Hepatic stellate cell (primary cell): ENCODE measurements at places on chromosomes 2 and 18.
A peak's percentile ranks its signal among the peaks of the same experiment; 100 is the strongest.

- DNase-seq, result no peak
These were observed 152.2 kb downstream of the INHBB start for GRCh38 chr2:120498121-120498520.

DNA sequence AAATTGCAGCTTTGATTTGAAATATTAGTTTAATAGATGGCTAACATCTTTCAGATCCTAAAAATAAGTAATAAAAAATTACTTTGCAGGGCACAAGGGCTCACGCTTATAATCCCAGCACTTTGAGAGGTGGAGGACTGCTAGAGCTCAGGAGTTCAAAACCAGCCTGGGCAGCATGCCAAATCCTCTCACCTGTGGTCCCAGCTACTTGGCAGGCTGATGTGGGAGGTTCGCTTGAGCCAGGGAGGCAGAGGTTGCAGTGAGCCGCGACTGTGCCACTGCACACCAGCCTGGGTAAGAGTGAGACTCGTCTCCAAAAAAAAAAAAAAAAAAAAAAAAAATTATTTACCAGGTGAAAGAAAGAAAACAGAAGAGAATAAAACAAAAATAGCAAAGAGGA, 449.8 kb downstream of the NRXN1 start:
- no peak for DNase-seq

- DNase-seq, result no peak
These were observed 90.6 kb upstream of the CCDC141 start for GRCh38 chr2:179140571-179140970.

- DNase-seq, result peak; percentile 76
These were observed 203.5 kb upstream of the TWIST2 start for GRCh38 chr2:238644095-238645081.

- no peak for DNase-seq
These were observed 247.8 kb upstream of the NCKAP5 start for GRCh38 chr2:133816037-133816436.

DNA sequence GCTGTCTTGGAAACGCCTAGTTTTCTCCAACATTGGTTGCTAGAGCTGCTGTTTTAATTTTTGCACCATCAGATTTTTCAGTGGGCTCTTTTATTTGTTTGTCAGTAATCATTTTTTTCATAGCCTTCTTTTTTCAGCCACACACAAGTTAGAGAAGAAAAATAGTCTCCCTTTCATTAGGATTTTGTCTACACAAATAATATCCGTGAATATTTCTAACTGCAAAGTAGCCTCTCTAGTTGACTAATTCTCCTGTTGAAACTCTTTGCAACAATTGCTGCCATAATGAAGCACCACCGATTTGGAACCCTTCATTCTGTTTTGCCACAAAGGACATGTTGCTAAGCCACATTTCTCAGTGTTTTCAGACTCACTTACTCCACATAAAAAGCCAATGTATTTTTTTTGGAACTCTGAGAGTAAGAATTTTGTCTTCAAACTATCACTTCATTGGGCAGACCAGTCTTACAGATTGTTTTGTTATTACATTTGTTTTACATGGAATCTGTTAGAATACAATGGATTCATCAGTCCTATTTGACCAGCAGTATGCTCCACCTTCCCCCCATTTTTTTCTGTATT, 9.6 kb downstream of the KCNJ3 start:
- DNase-seq, result no peak

- DNase-seq, result no peak
These were observed 52.6 kb downstream of the SLC4A5 start for GRCh38 chr2:74290466-74291217.

GRCh38 chr2:64244037-64244416, 99.8 kb upstream of the PELI1 start:
- no peak for DNase-seq

DNA sequence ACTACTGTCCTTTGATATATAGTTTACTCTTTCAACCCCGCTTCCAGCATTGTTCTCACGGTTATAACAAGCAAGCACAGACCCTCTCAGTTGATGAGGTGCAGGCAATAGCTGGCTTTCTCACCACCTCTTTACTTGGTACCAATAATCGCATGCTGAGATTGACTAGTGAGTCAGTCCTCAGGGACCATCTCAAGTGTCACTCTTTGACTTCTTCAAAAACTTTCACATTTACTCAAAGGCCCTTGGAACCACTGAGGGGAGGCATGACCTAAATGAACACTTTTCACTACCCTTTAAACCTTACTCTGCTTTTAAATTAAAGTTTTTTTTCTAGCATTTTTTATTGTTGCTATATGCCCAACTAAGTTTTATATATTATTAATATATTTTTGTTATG, 101.8 kb downstream of the DAW1 start:
- DNase-seq, result no peak

- no peak for DNase-seq
These were observed 60.1 kb upstream of the CD28 start for GRCh38 chr2:203646266-203646864.

GRCh38 chr18:53819671-53820070, 404.8 kb downstream of the MBD2 start:
- DNase-seq, result no peak

GRCh38 chr2:20755132-20755800, 67.6 kb downstream of the LDAH start:
- DNase-seq, result no peak

- DNase-seq, result no peak
These were observed 287.6 kb downstream of the SETBP1 start for GRCh38 chr18:44968336-44968735.

- peak; percentile 42 for DNase-seq
These were observed 165.6 kb upstream of the NCKAP5 start for GRCh38 chr2:133733901-133734255.

DNA sequence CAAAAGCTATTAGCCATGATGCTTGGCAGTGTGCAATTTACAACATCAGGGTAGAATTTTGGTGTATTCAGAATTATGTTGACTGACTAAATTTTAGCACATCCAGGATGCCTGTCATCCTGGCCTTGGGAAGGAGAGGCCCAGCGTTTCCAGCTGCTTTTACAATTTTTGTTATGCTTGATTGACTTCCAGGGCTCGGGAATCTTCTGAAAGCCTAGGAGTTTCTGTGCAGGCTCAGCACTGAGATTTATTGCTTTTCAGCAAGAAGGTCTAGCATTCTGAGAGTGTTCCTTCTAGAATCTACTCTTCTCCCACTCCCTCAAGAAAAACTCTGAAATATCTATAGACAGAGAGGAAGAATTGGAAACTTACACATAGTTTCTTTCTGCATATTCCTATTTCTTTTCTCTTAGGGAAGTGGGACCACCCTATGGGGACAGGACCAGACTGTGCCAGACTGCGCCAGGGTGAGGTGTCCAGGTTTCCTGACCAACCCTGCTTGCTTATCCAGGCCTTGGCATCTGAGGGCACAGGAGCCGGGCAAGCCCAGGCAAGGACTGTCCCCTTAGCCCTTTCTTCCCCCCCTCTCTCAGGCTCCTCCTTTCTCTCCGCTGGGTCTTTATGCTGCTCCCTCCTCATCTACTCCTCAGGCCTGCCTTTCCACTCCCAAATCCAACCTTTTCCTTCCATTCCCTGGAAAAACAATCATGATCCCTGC, 26.9 kb downstream of the MAIP1 start:
- DNase-seq, result no peak

GRCh38 chr2:151526572-151527090, 116.9 kb downstream of the RIF1 start:
- DNase-seq, result no peak

- DNase-seq, result no peak
These were observed 240.5 kb downstream of the AGPS start for GRCh38 chr2:177633111-177633510.

- DNase-seq, result no peak
These were observed 39.0 kb downstream of the NPC1 start for GRCh38 chr18:23547306-23547705.

- DNase-seq, result peak; percentile 52
These were observed 420.3 kb downstream of the PTPRM start for GRCh38 chr18:7987284-7987976.

DNA sequence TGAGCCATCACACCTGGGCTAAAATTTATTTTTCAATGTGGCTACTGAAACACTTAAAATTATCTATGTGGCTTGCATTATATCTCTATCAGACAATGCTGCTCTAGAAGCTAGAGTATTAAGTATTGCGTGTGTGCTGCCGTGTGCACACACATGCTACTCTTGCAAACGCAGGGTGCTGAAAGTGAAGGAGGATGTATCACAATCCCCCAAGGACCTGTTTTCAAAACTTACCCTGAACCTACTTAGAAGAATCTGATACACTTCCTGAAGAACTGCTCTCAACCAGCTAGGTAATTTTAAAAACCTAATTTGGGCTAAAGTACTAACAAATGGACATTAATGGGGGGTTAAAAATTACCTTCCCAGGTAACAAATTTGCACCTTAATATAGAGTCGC, 66.5 kb downstream of the EPHA4 start:
- no peak for DNase-seq

DNA sequence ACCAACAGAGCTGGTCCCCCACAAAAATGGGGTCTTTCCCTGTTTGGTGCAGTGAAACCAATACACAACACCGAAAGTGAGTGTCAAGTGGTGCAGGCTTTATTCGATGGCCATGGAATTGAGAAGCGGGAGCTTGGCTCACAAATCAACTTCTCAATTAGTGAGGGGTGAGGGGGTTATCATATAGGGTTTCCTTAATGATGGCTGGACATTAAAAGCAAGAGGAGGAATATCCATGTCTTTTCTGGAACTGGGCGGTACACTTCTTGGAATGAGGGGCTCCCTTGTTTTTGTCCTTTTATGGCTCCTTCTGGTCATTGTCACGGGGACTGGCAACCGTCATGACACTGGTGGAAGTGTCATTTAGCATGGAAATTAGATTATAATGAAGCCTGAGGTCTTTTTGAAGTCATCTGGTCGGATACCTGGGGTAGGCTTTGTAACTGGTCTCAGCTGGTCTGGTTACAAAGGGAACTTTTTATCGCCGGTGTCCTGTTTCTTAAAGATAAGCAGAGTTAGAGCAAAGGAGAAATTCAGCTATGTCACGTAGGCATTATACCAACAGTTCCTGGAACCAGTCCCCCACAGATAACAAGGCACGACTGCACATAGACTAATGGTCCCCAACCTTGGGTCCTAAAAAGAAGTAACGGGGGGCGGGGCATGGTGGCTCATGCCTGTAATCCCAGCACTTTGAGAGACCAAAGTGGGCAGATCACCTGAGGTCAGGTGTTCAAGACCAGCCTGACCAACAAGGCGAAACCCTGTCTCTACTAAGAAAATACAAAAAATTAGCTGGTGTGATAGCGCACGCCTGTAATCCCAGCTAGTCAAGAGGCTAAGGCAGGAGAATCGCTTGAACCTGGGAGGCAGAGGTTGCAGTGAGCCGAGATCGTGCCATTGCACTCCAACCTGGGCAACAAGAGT, 93.5 kb upstream of the NDUFV2 start:
- no peak for DNase-seq

- no peak for DNase-seq
These were observed 478.5 kb downstream of the MBD2 start for GRCh38 chr18:53745986-53746385.

GRCh38 chr2:159817283-159817682, 19.3 kb upstream of the CD302 start:
- DNase-seq, result no peak

GRCh38 chr18:6057604-6058003, 162.3 kb upstream of the TMEM200C start:
- no peak for DNase-seq

GRCh38 chr2:86314125-86314524, 23.3 kb downstream of the REEP1 start:
- no peak for DNase-seq

DNA sequence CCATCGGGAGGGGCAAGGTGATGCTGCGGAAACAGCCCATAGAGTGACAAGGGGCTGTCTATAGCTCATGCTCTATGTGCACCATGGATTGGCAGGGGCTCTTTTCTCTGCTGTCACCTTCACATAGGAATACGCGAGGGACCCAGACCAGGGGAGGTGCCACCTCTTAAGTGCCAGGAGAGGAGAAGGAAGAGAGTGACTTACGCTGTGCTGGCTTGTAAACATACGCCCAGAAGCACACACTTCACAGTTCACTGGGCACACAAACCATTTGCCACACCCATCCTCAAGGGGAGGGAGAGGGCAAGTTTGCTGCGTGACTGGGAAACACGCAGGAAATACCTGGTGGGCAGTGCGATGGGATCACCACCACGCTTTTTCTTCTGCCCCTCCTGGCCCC, 65.1 kb upstream of the GPR45 start:
- no peak for DNase-seq

DNA sequence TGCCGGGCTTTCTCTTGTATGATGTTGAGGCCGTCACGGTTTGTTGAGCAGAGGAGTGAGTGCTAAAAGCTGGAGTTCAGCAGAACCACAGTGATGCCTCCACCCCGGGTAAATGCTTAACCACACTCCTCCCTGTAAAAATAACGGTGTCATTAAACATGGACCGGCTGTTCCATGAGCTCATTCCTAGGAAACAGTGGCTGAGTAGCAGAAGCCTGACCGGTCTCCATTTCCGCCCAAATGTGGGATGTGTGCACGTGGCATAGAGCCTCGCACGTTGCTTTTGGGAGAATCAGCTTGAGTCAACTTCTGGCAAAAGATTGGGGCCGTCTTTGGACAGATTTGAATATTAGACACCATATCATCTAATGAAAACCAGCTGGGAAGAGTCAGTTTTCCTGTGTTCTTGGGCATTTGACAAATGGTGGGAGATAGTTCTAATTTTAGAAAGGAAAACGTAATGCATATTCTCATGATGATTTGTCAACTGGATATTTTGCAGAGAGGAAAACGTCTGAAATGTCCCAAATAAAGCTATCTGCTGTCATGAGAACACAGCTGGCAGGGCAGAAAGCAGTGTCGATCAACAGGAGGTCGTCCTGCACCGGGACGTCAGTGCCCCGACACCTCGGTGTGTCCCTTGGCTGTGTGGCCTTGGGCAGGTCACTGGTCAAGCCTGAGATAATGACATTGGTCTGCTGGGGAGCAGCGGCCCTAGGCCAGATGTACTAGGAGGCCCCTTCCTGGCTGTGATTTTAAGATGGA, 42.4 kb downstream of the LRRFIP1 start:
- peak; percentile 95 for DNase-seq

- peak; percentile 53 for DNase-seq
These were observed 7.0 kb downstream of the SLC14A1 start for GRCh38 chr18:45730832-45731575.

- no peak for DNase-seq
These were observed 249.8 kb upstream of the FSHR start for GRCh38 chr2:49404108-49404507.

DNA sequence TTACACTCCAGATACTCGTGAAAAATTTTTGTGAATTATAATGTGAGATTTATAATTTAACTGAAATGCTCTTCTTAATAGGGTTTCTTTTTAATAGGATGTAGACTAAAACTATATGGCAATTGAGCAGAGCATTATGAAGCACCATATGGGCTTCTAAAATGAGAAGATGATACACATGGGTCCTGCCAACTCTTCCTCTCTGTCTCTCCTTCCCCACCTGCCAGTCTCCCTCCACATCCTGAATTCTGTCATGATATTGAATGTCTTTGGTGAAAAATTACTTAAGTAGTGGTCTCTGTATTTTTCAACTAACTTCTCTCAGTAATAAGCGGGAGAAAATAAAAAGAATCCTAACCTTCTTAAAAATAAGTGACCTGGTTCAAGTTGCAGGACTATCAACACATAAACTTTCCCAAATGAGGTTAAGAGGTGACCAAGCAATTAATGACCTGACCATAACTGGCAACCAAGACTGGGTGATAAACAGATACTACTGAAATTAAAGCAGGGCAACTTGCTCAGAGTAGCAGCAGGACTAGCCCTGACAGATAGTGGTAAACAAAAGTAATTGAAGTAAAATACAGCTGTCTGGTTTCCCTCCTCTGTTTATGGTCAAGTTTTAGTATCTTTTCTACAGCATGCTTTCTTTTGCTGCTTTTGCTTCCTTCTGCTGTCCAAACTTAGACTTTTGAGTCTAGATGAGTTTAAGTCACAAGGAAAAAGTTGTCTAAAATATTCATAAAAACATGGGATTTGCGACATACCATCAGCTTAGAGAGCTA, 117.1 kb upstream of the PDE1A start:
- DNase-seq, result no peak
